HEK293T (cell line): ENCODE measurements at places on chromosomes 13 and 19.

DNA sequence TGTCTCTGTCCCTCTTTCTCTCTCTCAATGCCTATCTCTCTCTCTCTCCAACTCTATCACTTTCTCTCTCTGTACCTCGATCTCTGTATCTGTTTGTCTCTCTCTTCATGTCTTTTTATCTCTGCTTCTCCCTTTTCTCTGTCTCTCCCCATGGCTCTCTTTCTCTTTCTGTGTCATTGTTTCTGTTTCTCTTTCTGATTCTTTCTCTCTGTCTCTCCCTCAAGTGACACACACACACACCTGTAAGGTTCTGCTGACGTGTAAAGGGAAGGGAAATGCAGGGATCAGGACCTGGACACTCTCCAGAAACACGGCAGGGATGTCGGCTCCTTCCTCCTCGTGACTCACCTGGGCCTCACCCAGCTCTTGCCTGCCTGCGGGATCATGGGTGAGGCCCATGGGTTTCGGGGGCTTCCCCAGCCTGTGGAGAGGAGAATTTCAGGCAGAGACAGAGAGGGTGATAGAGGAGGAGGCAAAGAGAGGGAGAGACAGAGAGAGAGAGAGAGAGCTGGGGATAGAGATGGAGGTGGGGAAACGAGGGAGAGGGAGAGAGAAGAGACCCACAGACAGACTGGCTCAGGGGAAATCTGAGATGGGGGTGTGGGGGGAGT is 5.4 kb upstream of the PLAUR start:
- no peak for DNase-seq

- no peak for DNase-seq
Measured at GRCh38 chr19:29673451-29674371, 8.4 kb downstream of the PLEKHF1 start.

DNA sequence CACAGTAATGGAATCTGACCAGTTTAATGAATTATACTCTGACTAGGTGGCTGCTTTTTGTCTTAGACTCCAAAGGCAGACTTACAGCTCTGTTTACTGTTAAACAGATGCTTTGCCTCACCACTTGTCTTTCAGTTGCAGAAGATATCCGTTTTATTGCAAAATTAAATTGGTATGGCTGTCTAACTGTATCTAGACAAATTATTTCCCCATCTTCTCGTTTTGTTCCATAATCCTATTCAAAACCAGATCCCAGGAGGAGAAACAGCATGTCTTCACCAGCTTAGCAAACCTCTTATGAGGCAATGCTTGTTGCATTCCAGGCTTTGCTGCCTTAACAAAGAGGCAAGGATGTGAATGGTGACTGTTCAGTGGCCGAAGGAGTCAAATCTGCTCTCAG is 215.6 kb downstream of the TDRD3 start:
- no peak for DNase-seq

DNA sequence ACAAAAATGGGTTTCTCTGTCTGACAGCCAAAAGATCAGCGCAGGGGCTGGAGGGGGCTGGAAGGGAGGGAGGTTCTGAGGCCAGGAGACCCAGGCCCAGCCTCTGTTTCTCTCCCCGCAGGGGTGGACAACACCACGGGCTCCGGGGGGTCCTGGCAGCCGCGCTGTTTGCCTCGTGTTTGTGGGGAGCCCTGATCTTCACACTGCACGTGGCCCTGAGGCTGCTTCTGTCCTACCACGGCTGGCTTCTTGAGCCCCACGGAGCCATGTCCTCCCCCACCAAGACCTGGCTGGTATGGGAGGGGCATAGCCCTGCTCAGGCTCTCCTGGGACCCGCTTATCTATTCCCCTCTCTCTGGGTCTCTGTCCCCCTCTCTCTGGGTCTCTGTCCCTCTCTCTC is 9.6 kb downstream of the CPT1C start:
- no peak for DNase-seq

DNA sequence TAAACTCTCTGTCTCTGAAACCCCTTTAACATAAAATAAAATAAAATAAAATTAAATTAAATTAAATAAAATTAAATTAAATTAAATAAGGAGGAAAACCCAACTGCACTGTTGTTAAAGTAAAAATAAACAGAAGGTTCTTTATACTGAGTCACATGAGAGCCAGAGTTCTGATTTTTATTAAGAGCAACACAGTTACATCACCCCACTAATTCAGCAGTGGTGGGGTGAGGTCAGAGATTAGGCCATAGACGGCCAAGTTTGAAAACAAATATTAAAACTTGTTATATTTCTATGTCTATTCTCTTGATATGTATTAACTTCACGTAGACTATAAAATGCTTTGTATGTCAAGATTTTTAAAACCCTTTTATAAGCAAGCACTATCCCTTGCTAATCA is 59.5 kb downstream of the MYCBP2 start:
- no peak for DNase-seq

DNA sequence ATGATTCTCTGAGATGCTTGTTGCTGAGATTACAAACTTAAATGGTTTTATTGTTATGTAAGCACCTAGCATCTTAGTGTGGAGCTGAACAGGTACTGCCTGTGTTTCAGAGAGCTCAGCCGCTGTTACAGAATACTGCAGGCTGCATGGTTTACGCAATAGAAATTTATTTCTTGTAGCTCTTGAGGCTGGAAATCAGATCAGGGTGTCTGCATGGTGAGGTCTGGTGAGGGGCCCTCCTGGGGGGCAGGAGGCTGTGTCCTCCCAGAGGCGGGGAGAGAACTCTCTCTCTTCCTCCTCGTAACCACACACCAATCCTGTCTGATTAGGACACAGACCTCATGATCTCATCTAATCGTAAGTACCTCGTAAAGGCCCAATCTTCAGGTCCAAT is 13.1 kb downstream of the ATP11A start:
- no peak for DNase-seq

DNA sequence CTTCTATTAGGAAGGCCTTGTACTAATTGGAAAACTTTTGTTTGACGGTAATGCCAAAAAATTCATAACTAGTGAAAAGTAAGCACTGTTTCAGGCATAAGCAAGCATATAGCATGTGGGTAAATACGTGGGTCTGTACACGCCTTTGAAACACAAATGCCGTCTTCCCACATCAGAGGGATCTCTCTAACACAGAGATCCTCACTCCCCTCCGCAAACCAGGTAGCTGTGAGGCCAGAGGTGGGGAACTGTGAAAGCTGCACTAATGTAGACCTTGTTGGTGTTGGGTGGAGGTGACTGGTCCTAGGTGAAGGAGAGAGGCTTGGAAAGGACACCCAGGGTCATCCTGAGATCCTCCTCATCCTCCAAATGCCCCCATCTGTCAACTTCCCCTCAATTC is 16.0 kb upstream of the POU2F2 start:
- DNase-seq, result no peak

GRCh38 chr19:2358548-2359173 is 1.4 kb upstream of the TMPRSS9 start:
- no peak for DNase-seq

GRCh38 chr13:27130223-27130978 is 41.2 kb downstream of the USP12 start:
- DNase-seq, result no peak

DNA sequence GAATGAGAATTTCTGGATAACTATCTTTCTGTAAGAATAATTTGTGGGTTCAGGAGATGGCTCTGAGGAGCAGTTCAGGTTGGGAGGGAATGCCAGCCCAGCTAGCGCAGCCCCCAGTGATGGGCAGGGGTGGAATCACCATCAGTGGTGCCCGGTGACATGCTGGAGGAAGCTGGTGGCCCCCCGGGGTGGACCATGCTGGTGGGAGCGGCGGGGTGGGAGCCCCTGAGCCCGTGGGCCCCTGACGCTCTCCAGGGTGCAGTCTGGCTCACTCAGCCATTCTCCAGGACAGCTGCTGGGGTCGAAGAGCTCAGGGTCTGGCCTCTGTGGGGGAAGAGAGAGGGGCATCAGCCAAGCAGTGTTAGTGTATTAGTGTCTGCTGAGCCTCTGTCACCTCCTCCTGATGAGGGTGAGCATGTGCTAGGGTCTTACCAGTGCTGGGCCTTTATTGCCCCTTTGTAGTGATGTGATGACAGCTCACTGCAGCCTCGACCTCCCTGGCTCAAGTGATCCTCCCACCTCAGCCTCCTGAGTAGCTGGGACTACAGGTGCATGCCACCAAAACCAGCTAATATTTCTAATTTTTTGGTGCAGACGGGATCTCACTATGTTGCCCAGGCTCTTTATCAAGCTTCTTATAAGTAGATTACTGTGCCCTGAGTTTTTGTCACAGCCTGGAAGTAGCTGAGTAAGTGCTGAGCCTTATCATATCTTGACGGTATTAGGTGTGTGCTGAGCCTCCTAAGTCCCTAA is 10.4 kb downstream of the HIPK4 start:
- DNase-seq, result no peak

GRCh38 chr13:35163674-35164073 is 221.6 kb downstream of the NBEA start:
- DNase-seq, result no peak

DNA sequence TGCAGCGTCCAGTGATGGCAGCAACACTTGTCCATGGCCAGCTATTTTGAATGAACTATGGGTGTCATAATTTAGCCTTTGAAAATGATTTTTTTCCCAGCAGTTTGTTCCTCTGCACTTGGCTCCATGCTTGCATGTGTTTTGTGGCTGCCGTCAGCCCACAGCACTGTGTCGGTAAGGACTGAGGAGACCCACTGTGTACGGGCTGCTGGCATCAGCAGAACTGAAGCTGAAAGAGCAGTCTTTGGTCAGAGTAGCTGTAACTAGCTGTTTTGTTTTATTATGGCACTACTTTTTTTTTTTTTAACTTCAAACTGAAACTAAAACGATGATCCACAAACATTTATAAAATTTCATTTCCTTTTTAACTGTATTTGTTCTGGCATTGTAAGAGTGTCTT is 50.3 kb upstream of the TEX29 start:
- no peak for DNase-seq

- no peak for DNase-seq
Measured at GRCh38 chr19:55212447-55212846, 3.1 kb upstream of the PTPRH start.

GRCh38 chr13:36945078-36945477 is 25.0 kb upstream of the SMAD9 start:
- no peak for DNase-seq

GRCh38 chr19:30144242-30144758 is 202.3 kb downstream of the URI1 start:
- no peak for DNase-seq

- DNase-seq, result no peak
Measured at GRCh38 chr13:50388481-50388880, 373.2 kb downstream of the KCNRG start.

DNA sequence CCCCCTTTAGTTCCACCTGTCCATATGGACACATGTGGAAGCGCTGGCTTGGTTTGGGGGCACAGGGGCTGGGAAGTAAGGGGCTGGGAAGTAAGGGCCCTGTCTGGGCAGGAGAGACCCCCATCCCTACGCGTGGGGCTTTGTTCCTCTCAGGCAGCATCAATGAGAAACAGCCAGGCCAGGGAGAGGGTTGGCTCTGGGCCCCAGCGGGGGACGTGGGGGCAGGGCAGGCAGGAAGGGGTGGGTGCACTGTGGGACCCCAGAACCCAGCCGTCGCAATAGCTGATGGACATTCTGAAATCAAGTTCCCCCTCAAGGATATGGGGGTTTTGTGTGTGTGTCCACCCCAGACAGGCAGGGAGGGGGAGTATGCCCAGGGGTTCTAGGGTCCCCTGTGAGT is 1.2 kb downstream of the NCAN start:
- DNase-seq, result no peak

- no peak for DNase-seq
Measured at GRCh38 chr19:14339741-14340140, 41.5 kb upstream of the ADGRE5 start.

GRCh38 chr13:25722893-25723292 is 328.9 kb downstream of the SHISA2 start:
- no peak for DNase-seq

DNA sequence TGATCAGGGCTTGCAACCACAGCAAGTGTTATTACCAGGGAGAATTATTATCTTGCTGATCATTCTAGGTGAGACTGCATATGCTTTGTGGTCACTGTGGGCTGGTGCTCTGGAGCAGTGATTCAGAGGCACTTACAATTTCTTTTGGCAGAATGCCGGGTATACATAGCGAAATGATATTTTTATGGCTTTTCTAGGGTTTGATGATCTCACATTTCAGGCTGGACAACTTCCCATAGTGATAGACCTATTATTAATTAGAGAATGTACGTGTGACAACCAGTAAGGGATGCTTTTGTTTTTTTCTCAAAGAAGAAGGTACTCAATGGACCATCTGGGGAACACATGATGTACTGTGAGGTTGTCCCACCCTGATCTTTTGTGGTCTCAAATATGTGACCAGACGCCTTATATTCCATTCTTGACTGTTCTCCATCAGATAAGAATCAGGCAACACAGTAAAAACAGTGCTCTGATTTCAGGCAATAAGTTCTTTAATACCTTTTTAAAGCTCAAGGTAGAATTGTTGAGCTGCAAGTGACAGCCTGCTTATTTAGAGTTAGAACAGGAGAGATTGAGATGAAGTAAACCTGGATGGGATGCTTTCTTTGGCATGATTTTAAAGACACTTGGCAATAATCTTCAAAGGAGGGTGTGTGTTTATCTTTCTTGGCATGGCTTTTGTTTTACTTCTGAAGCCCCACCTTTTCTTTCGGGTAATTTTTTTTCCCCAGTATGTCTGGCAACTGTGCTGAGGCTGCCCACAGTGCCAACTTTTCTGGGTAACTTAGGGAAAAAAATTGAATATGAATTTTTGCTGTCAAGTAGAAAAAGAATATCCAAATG is 27.4 kb upstream of the SCEL start:
- DNase-seq, result no peak

GRCh38 chr19:31674503-31675192 is 325.4 kb upstream of the TSHZ3 start:
- no peak for DNase-seq

GRCh38 chr13:81302125-81302524 is 961.2 kb upstream of the SPRY2 start:
- no peak for DNase-seq

- DNase-seq, result no peak
Measured at GRCh38 chr13:98740131-98740530, 12.3 kb downstream of the SLC15A1 start.

DNA sequence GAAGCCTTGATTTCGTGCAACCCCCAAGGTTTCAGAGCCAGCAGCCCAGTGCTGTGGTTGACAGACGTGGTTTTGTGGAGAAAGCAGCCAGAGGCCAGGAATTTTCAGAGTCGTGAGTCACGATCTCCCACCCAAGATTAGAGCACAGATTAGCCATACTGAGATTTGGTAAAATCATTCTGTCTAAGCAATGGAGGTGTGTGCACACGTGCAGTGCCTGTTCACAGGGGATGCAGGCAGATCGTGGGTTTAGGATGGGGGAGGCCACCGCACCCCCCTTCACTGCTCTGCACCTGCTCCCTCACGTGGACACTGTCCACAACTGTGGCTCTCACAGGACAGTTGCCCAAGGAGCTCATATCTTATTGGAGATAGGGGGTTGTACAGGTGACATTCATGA is 46.6 kb upstream of the GPR183 start:
- DNase-seq, result no peak
